ENCODE measurements at places on chromosomes 1 and 21.
A peak's percentile ranks its signal among the peaks of the same experiment; 100 is the strongest.

DNA sequence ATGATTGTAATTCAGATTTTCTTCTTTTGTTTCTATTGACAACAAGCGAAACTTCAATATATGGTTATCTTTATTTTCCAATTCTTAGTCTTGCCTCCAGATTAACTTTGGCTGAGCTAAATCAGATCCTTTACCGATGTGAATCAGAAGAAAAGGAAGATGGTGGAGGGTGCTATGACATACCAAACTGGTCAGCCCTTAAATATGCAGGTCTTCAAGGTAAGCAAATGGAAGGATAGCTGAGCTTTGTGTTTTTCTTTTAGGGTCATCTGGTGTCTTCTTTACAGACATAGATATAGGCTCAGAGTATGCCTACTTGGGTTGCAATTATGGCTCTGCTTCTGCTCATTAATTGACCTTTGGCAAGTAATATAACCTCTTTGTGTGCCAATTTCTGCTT, 37.7 kb downstream of the AGL start:
- DNase-seq = no peak

DNA sequence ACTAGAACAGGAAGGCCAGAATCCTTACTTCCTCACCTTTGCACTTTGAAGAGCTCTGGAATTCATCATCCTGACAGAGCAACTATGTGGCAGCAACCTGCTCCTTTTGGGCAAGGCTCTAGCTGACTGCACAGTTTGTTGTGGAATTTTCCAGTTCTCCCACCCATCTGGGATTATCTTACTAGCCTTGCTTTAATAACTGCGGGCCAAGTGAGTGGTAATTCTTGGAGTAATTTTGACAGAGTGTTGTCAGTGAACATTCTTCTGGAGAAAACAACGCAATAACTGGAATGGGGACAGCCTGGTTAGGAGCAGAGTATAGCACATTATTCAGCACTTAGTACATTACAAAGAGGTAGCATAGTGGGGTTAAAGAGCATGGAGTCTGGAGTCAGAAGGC, 75.3 kb downstream of the NTMT2 start:
- DNase-seq = no peak

DNA sequence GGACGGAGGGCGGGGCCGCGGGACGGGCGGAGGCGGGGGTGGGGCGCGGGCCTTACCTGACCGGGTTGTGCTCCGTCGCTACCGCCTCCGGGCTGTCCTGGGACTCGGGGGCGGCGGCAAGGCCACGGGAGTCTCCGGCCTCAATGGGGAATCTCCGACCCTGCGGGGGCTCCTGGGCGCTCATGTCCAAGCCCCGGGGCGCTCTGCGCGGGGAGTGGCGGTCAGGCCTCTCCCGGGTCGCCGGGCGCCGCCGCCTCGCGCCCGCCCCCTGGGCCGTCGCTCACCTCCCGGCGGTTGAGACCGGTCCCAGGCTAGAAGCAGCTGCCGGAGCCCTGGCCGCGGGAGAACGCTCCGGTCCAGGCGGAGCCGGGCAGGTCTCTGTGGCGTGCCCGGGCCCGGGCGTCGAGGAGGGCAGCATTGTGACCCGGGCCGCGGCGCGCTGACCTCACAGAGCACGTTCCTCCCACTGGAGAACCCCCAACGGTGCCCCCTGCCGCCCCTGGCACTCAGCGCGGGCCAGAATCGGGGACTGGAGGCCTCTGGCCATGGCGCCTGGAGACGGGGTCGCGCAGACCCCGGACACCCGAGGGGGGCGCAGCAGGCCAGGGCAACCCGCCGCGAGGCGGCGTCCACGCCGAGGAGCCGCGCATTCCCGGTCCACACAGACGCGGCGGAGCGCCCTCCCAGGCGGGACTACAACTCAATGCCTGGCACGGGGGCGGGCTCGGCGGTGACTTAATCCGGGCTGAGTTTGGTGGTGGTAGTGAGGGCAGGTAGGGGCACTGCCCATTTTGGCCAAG, 411 bp downstream of the FAM229A start:
- peak; percentile 35 for DNase-seq

GRCh38 chr1:17040135-17040534, 13.7 kb downstream of the SDHB start:
- no peak for DNase-seq

- DNase-seq = no peak
Observed at GRCh38 chr1:93677729-93678128, 3.9 kb downstream of the BCAR3 start.
